ENCODE measurements at places on chromosomes 12 and 14. TPM values are rescaled to one million over a fixed set of nuclear protein-coding genes. Genes with fewer than 3 reads are reported as not detected.

The CGRRF1 gene
- total RNA-seq: 15.1 TPM

- DNase-seq: no peak
These were observed 66.5 kb upstream of the GZMB start for GRCh38 chr14:24700511-24700910.

DNA sequence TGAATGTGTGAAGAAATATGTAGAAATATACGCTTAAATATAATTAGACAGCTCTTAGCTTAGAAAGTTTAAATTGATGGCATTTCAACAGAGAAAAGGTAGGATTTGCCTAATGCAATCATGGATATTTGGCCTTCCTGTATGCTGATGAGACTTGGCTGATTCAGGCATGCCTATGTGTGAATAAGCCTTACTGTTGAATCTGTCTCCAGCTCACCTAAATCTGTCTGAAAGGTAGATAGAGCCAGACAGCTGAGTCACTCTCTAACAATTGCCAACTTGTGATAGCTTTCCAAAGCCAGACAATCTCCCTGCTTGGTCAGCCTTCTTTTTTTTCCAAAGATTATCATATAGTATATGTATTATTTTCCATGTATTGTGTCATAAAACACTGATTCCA, 92.8 kb upstream of the FLRT2 start:
- DNase-seq: no peak

- DNase-seq: no peak
These were observed 11.7 kb downstream of the TNFRSF1A start for GRCh38 chr12:6330192-6330591.

DNA sequence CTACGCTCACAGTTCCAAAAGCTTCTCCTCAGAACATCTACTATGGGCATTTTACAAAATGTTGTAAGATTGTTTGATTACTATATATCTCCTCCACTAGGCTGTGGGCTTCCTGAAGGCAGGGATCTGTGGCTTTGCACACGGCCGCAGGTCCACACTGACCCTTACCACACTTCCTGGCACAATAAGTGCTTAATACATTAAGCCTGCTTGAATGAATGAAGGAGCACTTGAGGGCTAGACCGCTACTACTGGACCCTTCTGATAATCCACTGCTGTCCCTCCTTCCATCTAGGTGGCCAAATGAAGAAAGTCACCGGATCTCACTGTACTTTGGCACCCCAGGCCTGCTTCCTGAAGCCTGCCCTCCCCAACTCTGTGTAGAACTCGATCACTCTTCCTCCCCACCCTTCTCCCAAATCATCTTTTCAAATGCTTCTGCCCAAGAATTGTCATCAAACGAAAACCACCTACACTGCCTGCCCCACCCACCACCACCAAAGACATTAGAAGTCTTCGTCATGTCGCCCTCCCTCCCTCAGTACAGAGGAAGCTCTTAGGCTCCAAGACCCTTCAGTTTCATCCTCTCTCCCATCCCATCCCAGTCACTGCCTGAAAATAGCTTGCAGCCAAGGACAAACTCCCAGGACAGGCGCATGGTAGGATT, 596 bp upstream of the ZBTB39 start:
- no peak for DNase-seq

DNA sequence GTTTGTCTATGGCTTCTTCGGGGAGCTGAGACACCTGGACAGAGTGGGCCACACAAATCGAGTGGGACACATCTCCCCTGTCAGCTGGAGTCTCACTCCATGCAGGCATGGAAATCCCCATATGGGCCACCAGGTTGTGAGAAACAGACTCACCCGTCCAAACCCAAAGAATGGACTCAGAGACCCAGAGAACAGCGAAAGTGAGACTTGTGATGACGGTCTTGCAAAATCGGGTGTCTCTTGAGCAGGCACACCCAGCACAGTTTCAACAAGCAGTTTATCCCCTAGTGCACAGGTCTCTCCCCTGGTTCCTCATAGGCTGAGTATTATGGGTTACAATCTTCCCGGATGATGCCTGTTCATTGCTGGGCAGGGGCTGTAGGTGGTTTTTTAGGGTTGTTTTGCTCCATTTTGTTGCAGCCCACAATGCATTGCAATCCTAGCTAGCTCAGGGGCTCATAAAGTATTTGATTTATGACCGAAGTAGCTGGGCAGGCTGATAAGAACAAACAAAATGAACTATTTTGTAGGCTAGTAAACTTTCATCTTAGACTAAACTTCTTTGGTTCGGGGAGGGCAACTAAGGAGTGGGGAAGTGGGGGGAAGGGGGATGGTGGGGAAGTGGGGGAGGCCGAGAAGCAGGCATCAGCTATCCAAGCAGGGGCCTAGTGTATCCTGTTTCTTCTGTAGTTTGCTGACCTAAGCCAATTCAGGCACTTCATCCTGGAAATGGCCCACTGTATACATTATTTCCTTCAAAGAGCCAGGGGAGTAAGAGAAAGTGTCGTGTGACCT, 45.3 kb downstream of the IQSEC3 start:
- no peak for DNase-seq

DNA sequence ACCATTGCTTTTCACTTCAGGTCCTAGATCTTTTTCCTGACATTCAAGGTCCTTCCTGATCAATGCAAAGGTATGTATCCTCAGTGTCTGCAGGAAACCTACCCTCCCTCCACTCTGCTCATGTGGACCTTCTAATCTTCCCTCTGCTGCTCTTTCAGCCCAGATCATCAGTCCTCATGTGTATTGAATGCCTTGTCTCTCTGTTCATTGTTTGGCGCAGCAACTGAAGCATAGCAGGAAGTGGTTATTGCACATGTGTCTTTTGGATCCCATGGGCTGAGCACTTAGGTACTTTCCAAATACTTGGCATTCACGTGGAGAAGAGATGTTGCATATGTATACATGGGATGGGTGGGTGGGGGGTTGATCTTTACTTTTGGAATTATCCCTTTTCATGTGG, 4.3 kb upstream of the NIN start:
- DNase-seq: peak; percentile 63

DNA sequence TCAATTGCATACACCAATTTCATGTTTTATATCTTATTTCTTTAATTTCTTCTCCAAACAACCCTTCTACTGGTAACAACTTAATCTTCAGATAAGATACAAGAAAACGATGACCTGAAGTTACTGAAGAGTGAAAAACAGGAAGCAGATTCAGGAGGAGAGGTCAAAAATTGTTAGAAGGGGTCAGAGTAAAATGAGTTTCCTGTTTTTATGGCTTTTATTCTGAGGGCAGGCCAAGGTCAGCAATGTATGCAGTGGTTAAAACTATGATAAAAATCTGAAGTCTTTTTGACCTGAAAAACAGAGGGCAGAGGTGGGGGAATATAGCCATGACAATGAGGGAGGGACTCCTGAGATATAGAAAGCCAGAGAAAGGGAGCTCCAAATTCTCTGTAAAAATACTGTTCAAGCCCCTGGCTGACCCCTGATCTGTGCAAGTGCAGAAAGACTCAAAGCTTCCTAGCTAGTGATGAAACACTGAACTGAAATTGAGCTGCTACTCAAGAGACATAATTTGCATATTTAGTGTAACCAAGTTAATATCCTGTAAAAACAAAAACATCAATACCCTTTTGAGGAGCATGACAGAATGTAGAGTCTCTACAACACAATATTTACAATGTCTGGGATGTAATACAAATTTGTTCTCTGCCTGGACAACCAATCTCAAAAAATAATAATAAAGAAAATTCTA, 514.3 kb upstream of the SEL1L start:
- no peak for DNase-seq

DNA sequence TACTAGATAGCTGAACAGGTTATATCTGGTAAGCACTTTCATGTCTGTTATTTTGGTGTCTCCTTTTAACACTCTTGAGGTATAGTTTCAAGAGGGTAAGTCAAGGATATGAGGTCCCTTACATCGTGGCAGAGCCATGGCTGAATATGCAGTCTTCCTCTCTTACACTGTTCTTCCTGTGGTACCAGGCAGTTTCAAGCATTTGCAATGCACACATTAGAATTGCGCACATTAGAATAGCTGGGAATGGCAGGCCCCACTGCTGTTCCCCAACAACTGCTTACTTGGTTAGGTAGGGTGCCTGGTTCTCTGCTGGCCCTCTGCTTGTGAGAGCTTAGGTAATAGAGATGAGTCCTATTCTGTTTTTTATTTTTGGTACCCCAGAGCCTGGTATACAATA, 41.2 kb downstream of the TMTC2 start:
- DNase-seq: no peak

GRCh38 chr12:58381546-58381945, 440.2 kb downstream of the ATP23 start:
- no peak for DNase-seq

The MRPS35 gene
- 64.8 TPM for total RNA-seq

DNA sequence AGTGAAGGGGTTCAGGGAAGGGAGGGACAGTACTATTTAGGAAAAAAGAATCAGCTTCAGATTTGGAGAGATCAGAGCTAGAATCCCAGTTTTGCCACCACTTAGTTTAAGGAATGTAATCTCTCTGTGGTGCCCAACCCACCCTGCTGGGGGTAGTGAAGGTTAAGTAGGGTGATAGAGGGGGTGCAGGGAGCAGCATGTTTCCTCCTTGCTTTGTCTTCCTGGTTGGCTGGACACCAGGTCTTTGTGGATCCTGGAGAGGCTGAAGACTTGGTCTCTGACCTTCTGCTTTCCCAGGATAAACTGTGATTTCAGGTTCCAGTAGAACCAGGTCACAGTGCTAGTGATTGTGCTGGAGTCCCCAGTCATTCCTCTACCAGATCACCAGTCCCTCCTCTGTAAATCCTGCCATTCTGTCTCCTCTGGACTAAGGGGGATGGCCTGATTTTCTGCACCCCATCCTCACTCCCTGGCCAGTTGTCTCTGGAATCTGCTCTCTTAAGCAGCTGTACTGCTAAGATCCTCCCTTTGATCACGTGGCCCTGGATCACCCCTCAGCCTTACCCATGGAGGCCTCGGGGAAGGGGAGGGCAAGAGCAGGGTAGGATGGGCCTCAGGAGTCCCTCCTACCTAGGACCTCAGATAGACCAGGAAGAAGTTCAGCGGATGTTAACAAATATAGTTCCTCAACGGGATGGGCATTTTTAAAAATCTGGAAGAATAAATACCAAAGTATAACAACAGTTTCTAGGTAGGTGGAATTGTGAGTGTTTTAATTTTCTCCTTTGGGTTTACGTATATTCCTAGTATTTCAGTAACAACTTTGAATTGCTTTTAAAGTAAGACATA, 3.1 kb downstream of the MAP3K12 start:
- no peak for DNase-seq

The SPTB gene
- total RNA-seq: 0.36 TPM

The DDX51 gene
- 18.6 TPM for total RNA-seq

The RIPK3 gene
- 6.4 TPM for total RNA-seq

- DNase-seq: no peak
These were observed 95.1 kb upstream of the CNTN1 start for GRCh38 chr12:40597133-40597532.

- no peak for DNase-seq
These were observed 25.2 kb downstream of the SLC25A47 start for GRCh38 chr14:100348253-100348729.

- DNase-seq: no peak
These were observed 42.6 kb upstream of the KRR1 start for GRCh38 chr12:75553836-75554555.

The PROX2 gene
- not detected for total RNA-seq

The SERPINA5 gene
- 2.4 TPM for total RNA-seq

The DCN gene
- total RNA-seq: 12.5 TPM

GRCh38 chr14:75372260-75372659, 55.6 kb upstream of the JDP2 start:
- DNase-seq: no peak

- no peak for DNase-seq
These were observed 56.7 kb upstream of the CHGA start for GRCh38 chr14:92866181-92866752.

DNA sequence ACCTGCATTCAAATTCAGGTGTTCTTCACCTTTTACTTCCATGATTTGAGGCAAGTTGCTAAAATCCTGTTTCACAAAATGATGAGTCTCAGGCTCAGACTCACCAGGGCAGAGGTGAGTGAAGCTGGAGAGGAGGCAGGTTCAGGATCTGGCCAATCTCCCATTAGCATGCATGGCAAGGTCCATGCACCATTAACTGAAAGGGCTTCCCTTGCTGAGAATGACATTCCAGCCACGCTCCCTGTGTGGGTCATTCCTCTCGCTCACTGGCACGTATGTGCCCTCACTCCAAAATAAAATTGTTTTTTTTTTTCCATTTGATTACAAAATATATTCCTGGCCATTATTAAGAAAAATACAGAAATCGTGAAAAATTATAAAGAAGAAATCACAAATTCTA, 257.6 kb downstream of the C12orf75 start:
- peak; percentile 26 for DNase-seq

The COCH gene
- 18.8 TPM for total RNA-seq

DNA sequence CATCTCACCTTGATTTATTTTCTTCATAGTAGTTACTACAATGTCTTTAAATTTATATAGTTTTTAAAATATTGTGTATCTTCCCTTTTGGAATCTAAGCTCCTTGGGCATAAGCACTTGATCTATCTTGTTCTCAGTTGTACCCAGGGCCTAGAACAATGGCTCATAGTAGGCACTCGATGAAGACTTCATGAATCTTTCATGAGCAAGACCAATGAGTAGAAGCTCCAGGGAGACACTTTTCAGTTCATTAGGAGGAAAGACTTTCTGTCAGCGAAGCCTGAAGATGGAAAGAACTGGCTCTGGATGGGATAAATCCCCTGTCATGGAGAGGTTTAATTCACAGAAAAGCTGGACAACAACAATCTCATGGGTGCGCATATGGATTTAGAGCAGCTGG, 140.2 kb upstream of the CRY1 start:
- DNase-seq: no peak

The RNF41 gene
- 48.4 TPM for total RNA-seq

The CAND1 gene
- 60.5 TPM for total RNA-seq

GRCh38 chr12:92370828-92371227, 225.2 kb upstream of the BTG1 start:
- DNase-seq: no peak

DNA sequence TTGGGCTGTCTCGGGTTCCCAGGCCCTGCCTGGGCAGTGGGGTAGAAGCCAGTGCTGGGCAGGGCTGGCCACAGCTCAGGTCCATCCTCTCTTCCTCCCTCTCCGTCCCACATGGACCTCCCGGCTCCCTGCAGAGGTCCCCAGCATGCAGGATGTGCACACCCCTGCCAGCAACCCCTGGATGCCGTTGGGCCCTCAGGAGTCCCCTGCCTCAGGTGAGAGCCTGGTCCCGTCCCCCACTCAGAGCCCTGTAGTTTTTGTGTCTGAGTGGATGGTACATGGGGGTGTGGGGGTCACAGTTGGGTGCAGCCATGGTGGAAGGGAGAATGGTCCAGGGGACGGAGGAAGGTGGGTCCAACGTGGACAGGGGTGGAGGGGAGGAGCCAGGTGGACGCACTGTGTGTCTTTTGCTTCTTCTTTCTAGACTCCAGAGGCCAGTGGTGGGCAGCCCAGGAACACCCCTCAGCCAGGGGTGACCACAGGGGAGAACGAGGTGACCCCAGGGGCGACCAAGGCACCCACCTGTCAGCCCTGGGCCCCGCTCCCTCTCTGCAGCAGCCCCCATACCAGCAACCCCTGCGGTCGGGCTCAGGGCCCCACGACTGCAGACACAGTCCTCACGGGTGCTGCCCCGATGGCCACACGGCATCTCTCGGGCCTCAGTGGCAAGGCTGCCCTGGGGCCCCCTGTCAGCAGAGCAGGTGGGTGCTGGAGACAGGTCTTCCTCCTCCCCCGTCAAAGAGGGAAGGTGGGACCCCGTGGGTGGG, 21.7 kb downstream of the PAPLN start:
- DNase-seq: no peak

The VRTN gene
- total RNA-seq: not detected

All from epithelial cell of proximal tubule (primary cell).